Daoy (cell line): ENCODE measurements at places on chromosomes 1 and 21. TPM values are rescaled to one million over a fixed set of nuclear protein-coding genes. Genes with fewer than 3 reads are reported as not detected.
A peak's percentile ranks its signal among the peaks of the same experiment; 100 is the strongest.

- peak; percentile 92 for DNase-seq
Observed at GRCh38 chr1:7300893-7301663, 470.0 kb upstream of the VAMP3 start.

- DNase-seq, result no peak
Observed at GRCh38 chr1:78536427-78536826, 45.7 kb downstream of the PTGFR start.

DNA sequence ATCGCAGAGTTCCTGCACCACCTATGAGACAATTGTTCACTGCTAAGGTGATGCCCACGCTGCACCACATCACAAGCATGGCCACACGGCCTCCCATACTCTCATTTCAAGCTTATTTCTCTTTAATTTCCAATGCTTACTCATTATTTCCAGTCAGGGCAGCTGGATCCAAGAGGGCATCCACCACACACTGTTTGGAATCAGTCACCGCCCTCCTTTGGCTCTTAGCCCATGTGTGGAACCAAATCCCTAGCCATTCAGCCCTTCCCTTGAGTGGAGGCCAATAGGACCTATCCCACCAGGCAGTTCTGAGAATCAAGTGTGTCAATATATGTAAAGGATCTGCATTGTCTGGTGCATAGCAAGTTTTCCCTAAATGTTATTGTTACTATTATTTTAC lies 26.3 kb upstream of the PALMD start:
- peak; percentile 13 for DNase-seq

DNA sequence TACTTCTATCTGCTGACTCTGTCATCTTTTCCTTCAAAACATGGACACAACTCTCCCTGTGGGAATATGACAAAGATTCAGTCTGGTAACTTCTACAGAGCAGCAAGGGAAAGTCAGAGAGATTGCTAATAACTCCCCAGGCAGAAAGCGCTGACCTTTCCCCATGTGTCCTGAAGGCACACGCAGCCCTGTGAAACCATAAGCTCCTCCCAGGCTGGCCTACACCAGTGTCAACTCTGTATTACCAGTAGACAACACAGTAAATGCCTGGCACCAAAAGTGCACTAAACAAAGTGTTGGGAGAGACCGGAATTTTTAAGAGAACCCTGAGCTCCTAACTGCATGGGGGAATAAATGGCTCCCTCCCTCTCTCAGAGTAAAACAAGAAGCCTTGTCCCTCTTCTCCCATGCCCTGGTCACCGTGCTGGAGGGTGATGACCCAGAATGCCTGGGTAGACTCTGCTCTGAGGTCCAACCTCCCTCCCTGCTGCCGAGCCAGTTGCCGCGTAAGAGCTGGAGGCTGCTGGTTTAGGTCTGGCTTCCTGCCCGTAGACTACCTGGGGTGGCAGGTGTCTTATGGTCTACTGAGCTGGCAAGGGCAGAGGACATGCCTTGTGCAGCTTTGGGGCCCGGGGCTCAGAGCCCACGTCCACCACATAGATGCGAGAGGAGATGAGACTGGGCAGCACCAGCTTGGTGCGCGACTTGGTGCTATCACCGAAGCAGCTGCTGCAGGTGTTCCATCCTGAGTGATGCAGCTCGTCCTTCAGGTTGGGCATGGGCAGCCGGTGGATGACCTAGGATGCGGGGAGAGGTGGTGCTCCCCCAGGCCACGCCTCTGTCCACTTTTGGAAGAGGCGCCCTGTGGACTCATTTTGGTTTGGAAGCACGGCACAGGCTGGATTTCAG lies 3.9 kb downstream of the SELENBP1 start:
- DNase-seq, result no peak

- DNase-seq, result peak; percentile 27
Observed at GRCh38 chr1:206814716-206815341, 42.5 kb upstream of the IL10 start.

- DNase-seq, result no peak
Observed at GRCh38 chr21:34909492-34910292, 139.4 kb downstream of the RUNX1 start.

Gene F13B
- total RNA-seq, result not detected in 2 replicates

Gene GJA9
- not detected in 2 replicates for total RNA-seq
